NCI-H446 (cell line): ENCODE measurements at places on chromosomes 16 and 17.

DNA sequence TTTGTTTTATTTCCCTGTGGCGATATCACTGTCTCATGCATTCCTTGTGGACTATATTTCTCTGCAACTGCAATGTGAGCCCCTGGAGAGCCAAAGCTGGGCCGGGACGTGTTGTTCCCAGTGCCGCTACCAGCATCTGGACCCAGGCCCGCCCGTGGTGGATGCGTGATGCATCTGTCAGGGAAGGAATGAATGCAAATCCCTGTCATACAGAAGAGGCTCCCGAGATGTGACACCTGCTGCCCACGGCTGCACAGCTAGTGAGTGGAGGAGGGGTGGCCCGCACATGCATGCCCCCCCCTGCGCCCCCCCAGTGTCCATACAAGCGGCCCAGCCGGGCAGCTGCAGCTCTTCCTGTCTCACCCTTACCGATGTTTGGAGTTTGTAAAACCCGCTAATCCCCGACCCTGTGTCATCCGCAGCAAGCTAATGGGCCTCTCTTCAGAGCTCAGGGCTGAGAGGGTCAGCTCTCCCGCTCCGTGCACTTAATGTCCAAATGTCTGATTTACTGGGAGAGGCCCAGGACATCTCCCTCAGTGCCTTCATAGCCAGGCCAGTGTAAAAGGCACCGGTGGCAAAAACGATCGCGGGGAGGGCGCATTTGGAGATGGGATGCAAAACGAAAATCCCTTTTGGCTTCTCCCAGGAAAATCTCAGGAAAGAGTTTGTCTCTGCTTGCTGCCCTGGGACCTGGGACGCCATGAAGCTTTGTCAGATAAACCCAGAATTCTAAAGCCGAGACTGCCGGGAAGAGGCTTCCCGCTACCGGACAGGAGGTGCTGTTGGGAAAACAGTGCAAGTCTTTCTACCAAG is 91.8 kb downstream of the FOXL1 start:
- DNase-seq = no peak

DNA sequence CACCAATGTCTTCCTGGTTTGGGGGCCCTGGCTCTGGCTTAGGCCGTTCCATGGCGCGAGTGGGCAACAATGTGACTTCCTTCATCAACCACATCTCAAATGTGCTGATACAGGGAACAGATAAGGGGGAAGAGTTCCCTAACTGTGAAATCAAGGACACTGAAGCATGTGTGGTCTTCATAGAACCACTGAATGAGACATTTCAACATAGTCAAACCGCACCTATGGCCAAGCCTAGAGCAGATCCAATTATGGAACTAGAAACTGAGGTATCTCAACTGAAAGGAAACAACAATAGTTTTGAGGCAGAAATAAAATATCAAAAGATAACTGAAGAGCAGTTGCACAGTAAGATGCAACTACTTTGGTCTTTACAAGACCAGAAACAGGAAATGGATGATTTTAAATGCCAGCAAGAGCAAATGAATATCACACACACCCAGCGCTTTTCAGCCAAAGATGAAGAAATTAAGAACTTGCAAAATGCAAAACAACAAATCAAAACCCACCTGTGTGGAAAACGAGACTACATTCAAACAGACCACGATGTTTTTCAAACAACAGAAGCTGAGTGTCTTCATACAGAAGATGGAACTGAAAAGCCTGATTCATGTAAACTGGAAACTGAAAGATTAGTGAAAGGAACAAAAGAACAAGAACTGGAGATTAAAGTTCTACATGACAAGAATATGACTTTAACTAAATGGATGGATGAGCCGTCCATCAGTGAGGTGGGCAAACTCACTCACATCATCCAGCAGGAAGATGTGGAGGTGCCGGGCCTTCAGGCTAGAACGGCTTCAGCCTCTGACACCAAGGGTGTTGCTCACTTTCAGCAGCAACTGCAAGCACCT is 18.1 kb upstream of the LCMT1 start:
- DNase-seq = no peak

DNA sequence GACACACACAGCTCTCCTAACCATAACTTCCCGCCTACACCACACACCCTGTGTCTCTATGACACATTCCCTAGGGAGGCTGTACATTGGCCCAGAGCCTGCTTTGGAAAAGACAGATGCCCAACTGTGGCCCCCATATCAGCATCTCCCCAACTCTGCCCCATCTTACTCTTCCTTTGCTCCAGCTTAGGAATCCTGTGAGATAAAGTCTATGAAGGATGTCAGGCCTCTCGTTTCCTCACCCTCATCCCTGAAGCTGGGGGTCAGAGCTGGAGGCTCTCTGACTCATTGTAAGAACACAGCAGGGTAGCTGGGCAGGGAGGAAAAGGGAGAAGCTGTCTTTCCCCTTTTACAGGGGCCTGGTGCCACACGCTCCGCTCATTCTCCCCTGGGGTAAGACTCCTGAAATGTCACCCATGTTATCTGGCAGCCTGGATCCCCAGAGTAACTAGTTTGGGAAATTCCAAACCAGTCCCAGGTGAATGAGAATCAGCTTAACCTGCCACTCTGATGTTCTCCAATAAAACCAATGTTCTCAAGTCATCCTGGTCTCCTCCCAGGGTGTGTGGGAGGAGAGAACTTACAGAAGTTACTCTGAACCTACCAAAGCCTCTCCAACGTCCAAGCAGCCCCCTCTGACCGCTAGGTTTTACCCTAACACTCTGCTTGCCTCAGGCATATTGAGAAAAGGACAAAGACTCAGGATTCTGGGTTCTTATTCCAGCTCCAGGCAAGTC is 2.8 kb downstream of the RAPGEFL1 start:
- no peak for DNase-seq

- DNase-seq = no peak
These were observed 63.4 kb upstream of the CDH11 start for GRCh38 chr16:65185241-65185778.

GRCh38 chr16:27852116-27852515 is 211.4 kb downstream of the GSG1L start:
- DNase-seq = no peak

DNA sequence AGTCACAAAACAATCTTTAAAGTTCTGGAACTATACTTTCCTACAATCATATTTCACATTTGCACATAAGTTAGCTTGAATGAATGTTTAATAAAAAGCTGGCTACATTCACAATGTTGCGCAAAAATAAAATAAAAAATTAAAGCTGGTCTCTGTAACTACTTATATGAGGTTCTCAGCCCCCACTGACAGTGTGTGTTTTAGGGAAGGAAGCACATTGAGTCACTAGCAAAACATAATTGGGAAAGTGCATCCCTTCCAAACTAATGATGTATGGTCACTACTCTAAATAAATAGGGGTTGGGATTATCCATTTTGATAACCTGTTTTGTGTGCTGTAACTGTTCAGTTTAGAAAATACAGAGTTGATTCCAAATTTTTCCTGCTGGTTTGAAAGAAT is 251.9 kb downstream of the IRX3 start:
- no peak for DNase-seq
